ENCODE measurements at places on chromosomes 4 and X.

- no peak for DNase-seq
Measured at GRCh38 chrX:40368611-40369061, 212.1 kb upstream of the ATP6AP2 start.

- no peak for DNase-seq
Measured at GRCh38 chrX:132333351-132333750, 114.1 kb upstream of the RAP2C start.

- DNase-seq, result no peak
Measured at GRCh38 chrX:34849371-34849770, 93.2 kb upstream of the FAM47B start.

- peak; percentile 2 for DNase-seq
Measured at GRCh38 chrX:102155806-102156179, at the start of gene BEX5. Gene BEX5 (minus strand): TSS chrX:102155977. CDS start chrX:102154265, 1,712 bp downstream.

GRCh38 chrX:23435575-23435974 is 100.9 kb downstream of the PTCHD1 start:
- DNase-seq, result no peak

DNA sequence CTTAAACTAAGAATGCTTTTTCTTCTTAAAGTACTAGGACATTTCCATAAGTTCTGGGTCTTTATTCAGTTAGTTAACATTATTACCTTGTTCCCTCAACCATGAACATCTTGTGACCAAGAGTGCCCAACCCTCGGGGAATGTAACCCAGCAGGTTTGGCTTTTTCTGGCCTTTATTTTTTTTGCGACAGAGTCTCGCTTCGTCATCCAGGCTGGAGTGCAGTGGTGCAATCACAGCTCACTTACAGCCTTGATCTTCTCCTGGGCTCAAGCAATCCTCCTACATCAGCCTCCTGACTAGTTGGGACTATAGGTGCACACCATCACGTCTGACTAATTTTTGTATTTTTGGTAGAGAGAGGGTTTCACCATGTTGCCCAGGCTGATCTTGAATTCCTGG is 65.1 kb downstream of the USP11 start:
- no peak for DNase-seq

DNA sequence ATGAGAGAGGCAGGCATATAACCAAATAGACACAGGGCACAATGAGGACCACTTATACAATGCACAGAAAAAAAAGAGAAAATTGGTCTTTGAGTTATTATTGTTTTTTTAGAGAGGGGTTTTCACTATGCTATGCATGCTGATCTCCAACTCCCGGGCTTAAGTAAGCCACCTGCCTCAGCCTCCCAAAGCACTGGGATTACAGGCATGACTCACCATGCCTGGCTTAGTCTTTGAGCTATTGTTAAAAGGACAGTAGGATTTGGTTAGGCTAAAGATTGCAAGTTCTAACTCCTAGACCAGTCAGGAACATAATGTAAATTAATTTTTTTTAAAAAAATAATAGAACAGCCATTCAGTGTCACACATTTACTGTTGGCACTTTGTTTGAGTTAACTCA is 340.1 kb downstream of the GPAT3 start:
- no peak for DNase-seq
